ENCODE measurements at places on chromosomes 2 and 18. TPM values are rescaled to one million over a fixed set of nuclear protein-coding genes. Genes with fewer than 3 reads are reported as not detected.

Gene TUBA3D
- total RNA-seq: not detected

- no peak for DNase-seq
Observed at GRCh38 chr2:105274046-105274445, 32.5 kb downstream of the GPR45 start.

- DNase-seq: no peak
Observed at GRCh38 chr2:162607915-162608314, 230.7 kb downstream of the KCNH7 start.

Gene GAD1
- total RNA-seq: 25.8 TPM

DNA sequence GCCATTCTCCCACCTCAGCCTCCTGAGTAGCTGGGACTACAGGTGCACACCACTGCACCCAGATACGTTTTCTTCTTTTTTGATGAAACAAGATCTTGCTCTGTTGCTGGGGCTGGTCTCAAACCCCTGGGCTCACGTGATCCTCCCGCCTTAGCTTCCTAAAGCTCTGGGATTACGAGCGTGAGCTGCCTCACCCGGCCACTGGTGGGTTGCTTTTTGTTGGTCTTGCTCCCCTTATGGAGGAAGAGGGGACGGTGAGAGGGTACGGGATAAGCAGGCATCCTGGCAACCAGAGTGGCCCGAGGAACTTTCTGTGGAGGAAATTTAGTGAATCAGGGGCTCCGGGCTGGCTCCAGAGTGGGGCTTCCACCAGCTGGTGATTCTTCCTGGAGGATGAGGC, 222.3 kb downstream of the HDAC4 start:
- DNase-seq: no peak

GRCh38 chr18:79570266-79571201, 109.1 kb upstream of the CTDP1 start:
- no peak for DNase-seq

DNA sequence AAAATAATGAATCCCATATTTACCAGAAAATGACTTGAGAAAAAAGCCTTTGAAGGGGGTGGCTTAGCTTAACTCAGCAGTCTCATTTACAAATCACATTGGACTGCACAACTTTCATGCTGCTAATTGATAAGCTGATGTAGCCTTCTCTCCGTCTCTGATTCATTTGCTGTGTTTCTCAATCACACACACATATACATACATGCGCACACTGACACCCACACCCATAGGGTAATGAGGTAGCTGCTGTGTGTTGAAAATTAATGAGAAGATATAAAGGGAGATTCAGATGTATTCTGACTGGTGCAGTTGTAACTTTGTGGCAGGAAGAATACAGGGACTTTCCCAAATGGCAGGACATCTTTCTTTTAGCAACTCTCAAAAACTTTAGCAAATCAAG, 141.9 kb upstream of the GCFC2 start:
- no peak for DNase-seq

DNA sequence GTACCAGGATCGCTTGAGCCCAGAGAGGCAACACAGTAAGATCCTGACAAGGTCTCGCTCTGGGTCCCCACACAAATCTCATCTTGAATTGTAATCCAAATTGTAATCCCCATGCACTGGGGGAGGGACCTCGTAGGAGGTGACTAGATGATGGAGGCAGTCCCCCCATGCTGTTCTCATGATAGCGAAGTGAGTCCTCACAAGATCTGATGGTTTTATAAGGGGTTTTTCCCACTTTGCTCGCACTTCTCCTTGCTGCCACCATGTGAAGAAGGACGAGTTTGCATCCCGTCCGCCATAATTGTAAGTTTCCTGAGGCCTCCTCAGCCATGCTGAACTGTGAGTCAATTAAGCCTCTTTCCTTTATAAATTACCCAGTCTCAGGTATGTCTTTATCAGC, 46.0 kb upstream of the SERTAD2 start:
- no peak for DNase-seq

GRCh38 chr2:133109772-133110171, 439.8 kb upstream of the LYPD1 start:
- no peak for DNase-seq

Gene PLA2R1
- 0.89 TPM for total RNA-seq

Data from H7 (cell line).